ENCODE measurements at places on chromosomes 5 and 9. TPM values are rescaled to one million over a fixed set of nuclear protein-coding genes. Genes with fewer than 3 reads are reported as not detected.

DNM1 gene
- total RNA-seq, result 7.9 TPM

BARHL1 gene
- not detected for total RNA-seq

FCN2 gene
- not detected for total RNA-seq

TRIM52 gene
- 4.0 TPM for total RNA-seq

OTP gene
- not detected for total RNA-seq

RFX3 gene
- total RNA-seq, result 8.9 TPM
